ENCODE measurements at places on chromosomes 2 and 18. TPM values are rescaled to one million over a fixed set of nuclear protein-coding genes. Genes with fewer than 3 reads are reported as not detected.

GRCh38 chr18:24600076-24600654 is 139.7 kb downstream of the HRH4 start:
- DNase-seq, result peak; percentile 36
- H3K4me3 ChIP-seq, result no peak overlapping the region
- no peaks in the 10 kb centered on the region for H3K36me3 ChIP-seq
- H3K27me3 ChIP-seq, result no peaks in the 10 kb centered on the region
- no peak overlapping the region for H3K27ac ChIP-seq

DNA sequence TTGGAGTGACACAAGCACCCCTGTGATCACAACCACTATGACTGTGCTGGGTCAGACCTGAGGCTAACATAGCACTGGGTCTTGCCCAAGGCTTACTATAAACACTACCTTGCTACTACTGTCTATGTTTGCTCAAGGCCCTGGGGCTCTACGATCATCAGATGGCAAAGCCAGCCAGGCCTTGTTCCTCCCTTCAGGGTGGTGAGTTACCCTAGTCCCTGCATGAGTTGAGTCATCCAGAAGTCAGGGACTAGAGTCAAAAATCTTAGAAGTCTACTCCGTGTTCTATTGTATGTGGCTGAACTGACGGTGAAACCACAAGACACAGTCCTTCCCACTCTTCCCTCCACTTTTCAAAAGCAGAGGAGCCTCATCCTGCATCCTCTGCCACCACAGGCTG is 551.2 kb upstream of the FSIP2 start:
- no peaks in the 10 kb centered on the region for H3K27me3 ChIP-seq
- no peaks in the 10 kb centered on the region for H3K4me1 ChIP-seq
- no peak overlapping the region for H3K4me3 ChIP-seq
- H3K27ac ChIP-seq, result no peak overlapping the region

DNA sequence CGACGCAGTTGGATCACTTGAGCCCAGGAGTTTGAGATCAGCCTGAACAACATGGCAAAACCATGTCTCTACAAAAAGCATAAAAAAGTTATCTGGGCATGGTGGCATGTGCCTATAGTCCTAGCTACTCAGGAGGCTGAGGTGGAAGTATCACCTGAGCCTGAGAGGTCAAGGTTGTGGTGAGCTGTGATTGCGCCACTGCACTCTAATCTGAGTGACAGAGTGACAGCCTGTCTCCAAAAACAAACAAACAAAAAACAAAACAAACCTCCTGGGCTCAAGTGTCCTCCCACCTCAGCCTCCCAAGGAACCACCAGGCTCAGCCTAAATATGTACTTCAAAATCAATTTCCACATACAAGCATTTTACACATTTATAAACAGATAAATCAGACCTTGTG is 83.8 kb downstream of the STRN start:
- H3K4me3 ChIP-seq, result no peak overlapping the region
- H3K27me3 ChIP-seq, result no peaks in the 10 kb centered on the region
- H3K4me1 ChIP-seq, result peaks cover 9% of the 10 kb centered on the region
- no peak for DNase-seq

DNA sequence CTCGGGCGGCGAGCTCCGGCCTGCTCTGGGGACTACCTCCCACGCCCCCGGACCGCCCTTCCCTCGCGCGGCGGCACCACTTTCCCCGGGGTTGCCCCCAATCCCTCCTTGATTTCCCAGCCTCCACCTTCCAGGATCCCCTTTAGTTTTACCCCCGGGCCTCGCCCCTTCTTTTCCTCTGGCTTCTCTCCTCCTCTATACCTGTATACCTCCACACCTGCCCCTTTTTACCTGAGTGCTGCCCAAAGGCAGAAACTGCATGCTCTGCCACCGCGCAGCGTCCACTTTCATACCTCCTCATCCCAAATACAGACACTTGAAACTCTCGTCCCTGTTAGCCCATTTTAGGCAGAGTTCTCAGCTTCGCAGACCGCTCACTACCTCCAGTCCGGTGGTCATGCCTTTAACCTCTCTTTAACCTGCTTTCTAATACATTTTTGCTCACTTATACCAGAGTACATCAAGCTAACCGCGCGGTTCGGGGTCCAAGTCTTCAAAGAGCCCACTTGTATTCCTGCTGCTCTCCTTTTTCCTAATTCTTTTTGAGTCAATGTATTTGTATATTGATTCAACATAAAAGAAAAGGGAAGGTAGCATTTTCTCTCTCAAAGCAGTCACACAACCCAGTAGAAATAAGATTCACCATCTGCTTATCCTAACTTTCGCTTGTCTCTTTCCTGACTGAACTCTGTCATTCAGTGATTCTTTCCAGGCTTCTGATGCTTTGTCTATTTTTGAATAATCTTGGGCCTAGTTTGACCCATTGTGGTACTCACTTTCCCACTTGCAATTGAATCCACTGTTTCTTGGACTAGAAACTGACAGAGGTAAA is 901 bp downstream of the SPOPL start:
- H3K4me3 ChIP-seq, result peak overlapping the region; percentile 97
- peaks cover 4% of the 10 kb centered on the region for H3K36me3 ChIP-seq
- H3K27ac ChIP-seq, result peak overlapping the region; percentile 90
- no peaks in the 10 kb centered on the region for H3K27me3 ChIP-seq
- DNase-seq, result no peak

DNA sequence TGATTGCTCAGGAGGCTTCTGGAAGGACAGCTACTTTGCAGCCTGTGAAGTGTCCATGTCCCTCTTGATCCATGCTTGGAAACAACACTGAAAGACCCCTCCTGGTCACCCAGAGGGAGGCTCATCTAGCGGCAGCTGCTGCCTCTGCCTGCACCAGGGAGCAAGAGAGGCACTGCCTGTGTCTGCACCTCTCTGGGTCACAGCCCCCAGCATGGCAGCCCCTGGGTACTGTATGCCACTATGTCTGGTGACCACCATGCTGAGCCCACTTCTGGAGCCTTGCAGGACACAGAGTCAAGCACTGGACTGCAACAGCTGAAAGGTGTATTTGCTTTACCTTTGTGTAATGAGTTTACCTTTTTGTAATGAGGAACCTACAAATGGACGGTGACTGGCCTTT is 186.3 kb upstream of the MYT1L start:
- no peak overlapping the region for H3K4me3 ChIP-seq
- no peaks in the 10 kb centered on the region for H3K4me1 ChIP-seq

DNA sequence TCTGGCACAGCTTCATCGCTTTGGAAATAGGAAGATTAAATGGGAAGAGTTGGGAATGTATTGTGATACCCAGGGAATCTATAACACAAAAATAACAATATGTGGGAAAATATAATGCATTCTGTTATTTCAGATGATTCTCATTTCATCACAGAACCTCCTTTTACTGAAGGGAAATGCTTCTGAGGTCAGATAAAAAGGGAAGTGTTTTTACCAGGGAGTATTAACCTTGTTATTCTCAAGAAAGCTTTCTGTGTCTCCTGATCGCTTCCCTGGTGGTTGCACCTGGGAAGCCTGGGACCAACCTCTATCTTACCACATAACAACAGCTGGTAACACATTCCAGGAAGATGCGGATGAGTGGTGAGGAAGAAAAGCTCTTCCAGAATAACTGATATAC is 47.2 kb downstream of the SCG2 start:
- H3K4me1 ChIP-seq, result peaks cover 13% of the 10 kb centered on the region
- H3K27ac ChIP-seq, result no peak overlapping the region
- no peaks in the 10 kb centered on the region for H3K27me3 ChIP-seq
- no peak overlapping the region for H3K4me3 ChIP-seq
- H3K36me3 ChIP-seq, result 0 out of 2 replicates have a peak, but pooled peaks cover 5% of the 10 kb centered on the region
- no peak for DNase-seq

DNA sequence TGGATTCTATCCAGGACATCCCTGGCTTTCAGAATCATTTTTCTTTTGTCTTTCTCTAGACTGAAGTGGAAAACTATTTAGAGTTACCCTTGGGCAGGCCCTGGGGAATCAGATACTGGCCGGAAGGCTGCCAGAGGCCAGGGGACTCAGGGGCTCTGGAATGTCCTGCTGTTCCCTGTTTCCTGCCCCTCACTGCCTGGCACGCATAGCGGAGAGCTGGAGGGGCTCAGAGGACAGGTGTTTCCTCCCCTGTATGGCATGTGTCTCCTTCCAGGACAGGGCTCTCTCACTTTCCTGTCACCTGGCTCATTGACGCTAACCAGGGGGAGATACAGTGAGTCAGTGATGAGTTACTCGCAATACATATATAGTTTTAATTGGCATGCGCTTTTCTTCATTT is 38.8 kb downstream of the DYSF start:
- peaks cover 15% of the 10 kb centered on the region for H3K27me3 ChIP-seq
- H3K4me1 ChIP-seq, result 0 out of 2 replicates have a peak, but pooled peaks cover under 1% of the 10 kb centered on the region

- no peaks in the 10 kb centered on the region for H3K27me3 ChIP-seq
- H3K4me1 ChIP-seq, result peaks cover 39% of the 10 kb centered on the region
- no peak overlapping the region for H3K27ac ChIP-seq
- DNase-seq, result no peak
These were observed 111.9 kb downstream of the IRS1 start for GRCh38 chr2:226687641-226688253.

DNA sequence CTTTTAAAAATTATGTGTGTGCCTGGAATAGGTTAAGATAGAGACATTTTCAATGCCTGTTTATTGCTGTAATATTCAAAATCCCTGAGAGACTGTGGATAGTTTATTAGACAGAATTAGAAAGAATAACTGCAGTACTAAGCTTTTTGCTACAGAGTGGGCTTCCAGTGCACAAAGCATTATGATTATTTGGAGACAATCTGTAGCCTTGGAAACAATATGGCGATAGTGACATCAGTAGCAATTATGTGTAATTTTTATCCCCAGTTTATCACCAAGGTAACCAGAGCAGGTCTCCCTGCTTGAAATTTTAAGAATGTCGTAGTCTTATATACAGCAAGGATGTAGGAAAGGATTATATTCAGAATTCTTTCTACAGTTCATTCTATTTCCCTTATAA is 100.0 kb downstream of the MYO3B start:
- H3K36me3 ChIP-seq, result no peaks in the 10 kb centered on the region
- H3K4me1 ChIP-seq, result no peaks in the 10 kb centered on the region
- no peak overlapping the region for H3K4me3 ChIP-seq
- H3K27me3 ChIP-seq, result no peaks in the 10 kb centered on the region

GRCh38 chr2:66105066-66105753 is 329.7 kb upstream of the MEIS1 start:
- H3K27me3 ChIP-seq, result no peaks in the 10 kb centered on the region
- no peak overlapping the region for H3K4me3 ChIP-seq
- no peak overlapping the region for H3K27ac ChIP-seq
- H3K36me3 ChIP-seq, result no peaks in the 10 kb centered on the region

GRCh38 chr18:40810372-40810771 is 1144.7 kb upstream of the PIK3C3 start:
- H3K36me3 ChIP-seq, result no peaks in the 10 kb centered on the region
- peaks cover 4% of the 10 kb centered on the region for H3K27me3 ChIP-seq
- no peak overlapping the region for H3K27ac ChIP-seq

DNA sequence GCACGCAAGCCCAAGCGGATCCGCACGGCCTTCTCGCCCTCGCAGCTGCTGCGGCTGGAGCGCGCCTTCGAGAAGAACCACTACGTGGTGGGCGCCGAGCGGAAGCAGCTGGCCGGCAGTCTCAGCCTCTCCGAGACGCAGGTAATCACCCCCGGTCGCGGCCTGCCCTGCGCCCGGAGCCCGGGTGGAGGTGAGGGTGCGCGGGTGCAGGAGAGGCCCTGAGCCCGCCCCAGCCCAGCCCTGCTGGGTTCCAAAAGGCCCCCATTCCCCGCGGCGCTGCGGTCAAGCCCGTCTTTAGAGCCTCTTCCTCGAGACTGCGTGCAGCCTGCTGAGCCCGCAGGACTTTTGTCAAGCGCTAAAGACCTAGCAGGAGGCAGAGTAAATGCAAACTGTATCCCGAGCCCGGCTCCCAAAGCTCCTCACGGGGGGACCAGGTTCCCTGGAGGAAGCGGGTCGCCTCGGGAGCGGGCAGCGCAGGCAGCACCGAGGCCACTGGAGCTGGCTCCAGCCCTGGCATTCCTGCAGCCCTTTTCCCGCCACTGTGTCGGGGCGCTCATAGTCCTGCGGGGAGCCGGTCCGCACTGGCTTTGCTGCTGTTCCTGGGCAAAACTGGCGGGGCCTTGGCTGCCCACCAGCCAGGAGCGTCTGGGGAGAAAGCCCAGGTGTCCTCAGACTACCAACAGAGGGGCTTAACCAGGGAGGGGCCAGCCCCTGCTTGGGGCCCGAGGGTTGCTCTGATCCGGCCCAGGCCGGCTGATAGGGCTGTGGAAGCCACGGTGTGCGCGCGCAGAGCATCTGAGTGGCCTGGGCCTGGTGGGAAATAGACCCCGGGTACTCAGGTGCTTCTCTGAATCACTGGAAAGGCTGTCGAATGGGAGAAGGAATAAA is 7.3 kb downstream of the EMX1 start:
- H3K4me1 ChIP-seq, result no peaks in the 10 kb centered on the region
- H3K27me3 ChIP-seq, result peaks cover 51% of the 10 kb centered on the region
- H3K27ac ChIP-seq, result no peak overlapping the region
- DNase-seq, result no peak

- DNase-seq, result peak; percentile 80
- peaks cover 51% of the 10 kb centered on the region for H3K4me1 ChIP-seq
- no peaks in the 10 kb centered on the region for H3K27me3 ChIP-seq
- H3K4me3 ChIP-seq, result peak overlapping the region; percentile 79
- H3K36me3 ChIP-seq, result no peaks in the 10 kb centered on the region
- H3K27ac ChIP-seq, result peak overlapping the region; percentile 87
These were observed 994 bp upstream of the DTNA start for GRCh38 chr18:34709104-34709503.

DNA sequence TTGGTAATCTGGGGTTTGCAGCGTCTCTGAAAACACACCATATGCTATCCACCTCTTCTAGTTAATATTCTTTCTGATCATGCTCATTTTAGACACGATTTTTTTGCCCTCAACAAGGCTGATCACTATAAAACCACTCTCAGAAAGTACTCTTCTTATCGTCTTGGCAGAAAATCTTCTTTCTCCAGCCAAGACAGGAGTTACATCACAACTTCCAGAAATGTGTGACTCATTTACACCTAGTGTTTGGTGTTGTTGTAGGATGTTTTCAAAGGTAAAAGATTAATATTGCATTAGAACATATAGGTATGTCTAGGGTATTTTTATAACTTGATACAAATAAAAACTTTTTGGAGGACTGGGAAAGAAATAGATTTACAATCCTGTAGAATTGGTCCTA is 138.5 kb upstream of the NETO1 start:
- H3K27me3 ChIP-seq, result no peaks in the 10 kb centered on the region
- H3K36me3 ChIP-seq, result no peaks in the 10 kb centered on the region
- no peak overlapping the region for H3K27ac ChIP-seq

GRCh38 chr2:7726989-7727388 is 809.8 kb downstream of the RNF144A start:
- no peak overlapping the region for H3K27ac ChIP-seq
- no peak for DNase-seq
- H3K27me3 ChIP-seq, result no peaks in the 10 kb centered on the region
- no peaks in the 10 kb centered on the region for H3K36me3 ChIP-seq

GRCh38 chr2:239758279-239758877 is 266.8 kb downstream of the NDUFA10 start:
- no peak overlapping the region for H3K27ac ChIP-seq
- peaks cover 16% of the 10 kb centered on the region for H3K27me3 ChIP-seq
- H3K4me3 ChIP-seq, result no peak overlapping the region
- H3K4me1 ChIP-seq, result no peaks in the 10 kb centered on the region

Gene CREG2
- total RNA-seq, result not detected

Gene CREB1
- total RNA-seq, result 39.9 TPM

Gene IGFBP2
- not detected for total RNA-seq

Gene STEAP3
- 29.5 TPM for total RNA-seq

Gene ERICH2
- not detected for total RNA-seq

Gene RBKS
- total RNA-seq, result 2.4 TPM

Gene CTAGE1
- total RNA-seq, result 0.23 TPM

Gene SPRED2
- 37.4 TPM for total RNA-seq

Gene SCYGR4
- total RNA-seq, result not detected

Gene ALKAL2
- not detected for total RNA-seq

Gene SKA1
- 14.4 TPM for total RNA-seq

Gene DSC2
- total RNA-seq, result not detected

Gene FNDC4
- total RNA-seq, result 3.1 TPM

Gene CHCHD5
- total RNA-seq, result 35.2 TPM

Data from HFFc6 (cell line).